T-helper 9 cell (primary cell): ENCODE measurements at places on chromosomes 11 and 22.

DNA sequence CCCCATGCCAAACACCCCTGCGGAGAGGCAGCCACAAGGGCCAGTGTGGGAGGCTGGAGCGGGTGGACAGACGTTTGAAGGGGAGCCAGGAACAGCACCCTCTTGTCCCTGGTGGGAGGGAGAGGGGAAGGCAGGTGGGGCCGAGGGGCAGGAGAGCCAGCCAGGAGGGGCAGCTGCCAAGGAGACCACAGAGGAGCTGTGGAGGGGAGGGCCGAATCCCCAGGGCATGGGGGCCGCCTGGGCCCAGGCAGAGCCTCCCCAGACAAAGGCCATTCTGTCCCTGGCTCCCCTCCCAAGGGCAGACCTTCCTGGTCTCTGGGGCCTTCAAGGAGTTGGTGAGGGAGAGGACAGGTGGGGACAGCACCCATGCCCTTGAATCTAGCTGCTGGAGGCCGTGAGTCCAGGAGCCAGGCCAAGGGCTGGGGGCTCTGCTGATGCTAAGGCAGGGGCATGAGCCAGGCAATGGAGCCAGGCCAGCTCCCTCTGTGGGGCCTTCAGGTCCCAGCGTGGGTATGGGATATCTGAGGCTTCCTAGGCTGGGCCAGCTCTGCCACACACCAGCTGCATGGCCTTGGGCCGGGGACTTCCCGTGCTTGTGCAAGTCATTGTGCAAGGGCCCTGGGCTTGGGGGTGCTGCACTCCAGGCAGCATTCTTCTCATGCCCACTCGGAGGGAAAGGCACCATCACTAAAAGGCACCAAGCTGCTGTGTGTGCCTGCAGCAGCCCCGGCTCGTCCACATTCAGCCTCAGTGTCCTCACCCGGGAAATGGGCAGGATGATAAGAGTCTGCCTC, 11.4 kb downstream of the EMID1 start:
- no peak for DNase-seq

- DNase-seq: no peak
These were observed 27.2 kb upstream of the ADORA2A start for GRCh38 chr22:24400034-24400725.

DNA sequence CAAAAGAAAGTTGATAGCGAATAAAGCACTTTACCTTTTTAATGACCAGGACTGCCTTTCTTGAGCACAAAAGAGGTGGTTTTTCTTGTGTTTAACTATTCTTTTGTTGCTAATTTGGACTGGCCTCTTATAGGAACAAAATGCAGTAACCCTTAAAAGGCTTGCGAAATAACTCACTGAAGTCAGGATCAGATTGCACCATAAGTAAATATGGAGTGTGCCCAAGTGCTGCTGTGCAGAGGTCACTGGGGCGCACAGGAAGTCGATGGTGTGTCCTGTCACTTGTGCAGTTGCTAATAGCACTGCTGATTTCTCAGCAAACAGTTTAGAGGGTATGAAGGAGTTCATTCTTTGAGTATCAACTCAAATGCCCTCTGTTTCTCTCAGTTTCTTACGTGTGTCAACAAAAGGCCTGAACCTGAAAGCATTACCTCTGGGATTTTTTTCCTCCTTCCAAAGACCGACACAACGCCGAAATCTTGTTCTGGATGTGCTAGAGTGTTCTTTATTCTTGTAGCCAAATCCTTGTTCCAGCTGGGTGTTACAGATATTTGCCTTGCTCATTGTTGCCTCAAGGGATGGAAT, 71.3 kb downstream of the ATXN10 start:
- no peak for DNase-seq

- DNase-seq: no peak
These were observed 29.4 kb downstream of the MPPED1 start for GRCh38 chr22:43441216-43441615.

DNA sequence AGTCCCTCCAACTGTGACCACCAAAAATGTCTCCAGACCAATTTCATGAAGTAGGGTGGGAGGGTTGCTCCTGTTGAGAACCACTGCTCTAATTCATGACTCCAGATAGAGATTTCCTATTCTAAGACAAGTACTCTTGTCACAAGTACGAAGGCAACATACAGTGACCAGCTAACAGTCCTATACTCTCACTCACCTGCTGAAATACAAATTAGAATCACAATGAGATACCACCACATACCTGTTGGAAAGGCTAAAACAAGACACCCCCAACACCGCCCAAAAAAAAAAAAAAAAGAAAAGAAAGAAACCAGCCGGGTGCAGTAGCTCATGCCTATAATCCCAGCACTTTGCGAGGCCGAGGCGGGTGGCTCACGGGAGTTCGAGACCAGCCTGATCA, 310.5 kb downstream of the SWAP70 start:
- DNase-seq: no peak

DNA sequence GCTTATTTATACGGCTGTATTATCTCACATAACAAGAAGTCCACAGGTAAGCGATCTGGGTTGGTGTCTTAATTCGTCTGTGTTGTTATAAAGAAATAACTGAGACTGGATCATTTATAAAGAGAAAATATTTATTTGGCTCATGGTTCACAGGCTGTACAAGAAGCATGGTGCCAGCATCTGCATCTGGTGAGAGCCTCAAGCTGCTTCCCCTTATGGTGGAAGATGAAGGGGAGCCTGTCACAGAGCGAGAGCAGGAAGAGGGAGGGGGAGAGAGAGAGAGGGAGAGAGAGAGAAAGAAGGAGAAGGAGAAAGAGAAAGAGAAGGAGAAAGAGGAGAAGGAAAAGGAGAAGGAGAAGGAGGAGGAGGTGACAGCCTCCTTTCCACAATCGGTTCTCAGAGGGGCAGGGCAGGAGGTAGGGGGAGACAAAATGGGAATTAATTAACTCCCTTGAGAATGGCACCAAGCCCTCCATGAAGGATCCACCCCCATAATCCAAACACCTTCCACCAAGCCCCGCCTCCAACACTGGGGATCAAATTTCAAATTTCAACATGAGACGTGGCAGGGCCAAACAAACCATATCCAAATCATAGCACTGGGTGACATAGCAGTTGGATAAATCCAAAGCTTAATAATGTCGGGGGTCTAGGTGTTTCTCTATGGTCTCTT, 15.0 kb upstream of the TRIM44 start:
- no peak for DNase-seq

DNA sequence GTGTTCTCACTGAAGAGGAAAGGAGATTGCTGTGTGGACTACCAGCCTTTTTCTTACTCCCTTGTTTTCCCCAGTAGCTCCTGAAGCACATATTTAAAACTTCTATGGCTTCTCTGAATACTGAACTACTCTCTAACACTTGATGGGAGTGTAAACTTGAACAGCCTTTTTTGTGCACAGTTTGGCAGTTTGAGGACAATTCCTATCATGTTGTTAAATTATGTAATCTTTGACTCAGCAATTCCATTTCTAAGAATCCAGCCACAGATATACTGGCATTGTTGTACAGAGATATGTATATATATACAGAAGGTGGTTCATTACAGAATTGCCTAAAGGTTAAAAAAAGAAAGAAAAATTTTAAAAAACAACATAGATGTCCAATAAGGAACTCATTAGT, 47.1 kb upstream of the EED start:
- no peak for DNase-seq
